ENCODE measurements at places on chromosomes 2 and 18.

DNA sequence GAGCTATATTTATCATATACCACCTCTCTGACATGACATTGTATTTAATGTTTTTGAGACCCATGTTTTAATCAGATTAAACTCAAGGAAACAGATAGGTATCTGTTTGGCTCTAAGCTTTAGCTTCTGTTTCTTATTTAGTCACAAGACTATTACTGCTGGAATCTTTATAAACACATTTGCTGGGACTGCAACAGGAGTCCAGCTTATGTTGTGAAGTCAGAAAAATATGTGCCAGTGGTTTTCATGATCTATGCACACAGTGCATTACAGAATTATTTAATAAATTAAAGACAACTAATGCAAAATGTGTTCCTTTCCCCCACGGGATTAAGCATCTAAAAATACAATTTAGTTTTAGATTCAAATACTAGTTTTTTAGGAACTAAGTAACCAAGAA, 338.9 kb downstream of the ZEB2 start:
- no peak for DNase-seq

DNA sequence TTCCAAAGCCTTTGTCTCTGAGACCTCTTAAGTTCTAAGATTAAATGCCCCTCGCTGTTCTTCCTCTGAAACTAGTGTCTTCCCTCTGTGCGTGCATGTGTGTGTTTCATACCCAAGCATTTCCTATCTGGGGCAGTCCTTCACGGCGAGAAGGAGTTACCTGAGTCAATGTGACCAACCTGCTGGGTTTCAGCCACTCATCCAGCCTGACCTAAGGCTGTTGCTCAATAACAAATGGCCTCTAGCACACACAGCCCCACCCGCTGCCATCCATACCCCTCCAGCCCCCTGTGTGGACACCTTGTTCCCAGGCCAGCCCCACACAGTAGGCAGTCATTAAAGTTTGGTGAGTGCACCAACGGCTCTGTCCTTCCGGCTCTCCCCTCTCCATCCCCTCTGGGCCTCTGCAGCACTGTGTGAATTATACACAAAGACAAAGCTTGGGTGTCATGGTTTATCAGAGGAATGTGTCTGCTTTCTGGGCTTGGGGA, 53.8 kb upstream of the FOSL2 start:
- no peak for DNase-seq

DNA sequence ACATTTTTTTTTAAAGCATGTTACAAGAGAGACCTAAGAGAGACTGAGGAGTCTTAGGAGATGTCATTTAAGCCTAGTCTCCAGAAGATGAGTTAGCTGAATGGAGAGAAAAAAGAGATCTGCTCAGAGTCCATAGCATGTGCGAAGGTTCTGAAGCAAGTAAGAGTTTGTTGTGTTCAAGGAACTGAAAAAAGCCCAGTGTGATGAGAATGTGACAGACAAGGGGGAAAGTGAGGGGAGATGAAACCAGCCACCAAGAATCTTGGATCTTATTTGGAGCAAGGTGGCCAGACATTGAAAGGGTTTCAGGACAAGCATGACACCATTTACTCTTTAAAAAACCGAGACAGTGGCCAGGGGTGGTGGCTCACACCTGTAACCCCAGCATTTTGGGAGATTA, 5.2 kb upstream of the MOB1A start:
- DNase-seq: no peak

DNA sequence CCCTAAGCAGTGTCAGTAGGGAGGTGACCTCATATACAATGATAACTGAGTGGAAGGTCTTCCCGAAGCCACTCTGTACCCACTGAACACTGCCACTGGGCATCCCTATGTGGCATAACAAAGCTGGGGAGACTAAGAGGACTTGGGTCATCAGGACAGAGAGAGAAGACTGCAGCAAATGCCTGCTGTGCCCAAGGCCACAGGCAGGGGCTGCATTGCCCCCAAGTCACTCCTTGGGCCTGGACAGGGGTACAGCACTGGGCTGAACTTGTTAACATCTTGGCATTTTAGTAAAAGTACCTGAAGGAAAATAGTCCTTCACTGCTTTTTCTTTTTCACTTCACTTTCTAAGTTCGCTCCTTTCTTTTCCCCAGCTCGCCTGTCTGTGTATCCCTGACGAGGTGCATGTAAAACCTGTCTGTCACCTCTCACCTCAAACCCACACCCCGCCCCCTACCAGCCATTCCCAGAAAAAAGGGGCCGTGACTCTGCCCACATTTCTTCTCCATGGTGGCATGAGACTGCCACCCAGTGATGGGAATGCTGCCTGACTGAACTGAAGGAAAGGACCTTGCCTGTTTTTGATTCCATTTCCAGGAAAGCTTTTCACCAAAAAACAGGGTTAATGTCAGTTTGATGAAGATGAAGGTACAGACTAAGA, 62.9 kb downstream of the MTHFD2 start:
- DNase-seq: no peak

DNA sequence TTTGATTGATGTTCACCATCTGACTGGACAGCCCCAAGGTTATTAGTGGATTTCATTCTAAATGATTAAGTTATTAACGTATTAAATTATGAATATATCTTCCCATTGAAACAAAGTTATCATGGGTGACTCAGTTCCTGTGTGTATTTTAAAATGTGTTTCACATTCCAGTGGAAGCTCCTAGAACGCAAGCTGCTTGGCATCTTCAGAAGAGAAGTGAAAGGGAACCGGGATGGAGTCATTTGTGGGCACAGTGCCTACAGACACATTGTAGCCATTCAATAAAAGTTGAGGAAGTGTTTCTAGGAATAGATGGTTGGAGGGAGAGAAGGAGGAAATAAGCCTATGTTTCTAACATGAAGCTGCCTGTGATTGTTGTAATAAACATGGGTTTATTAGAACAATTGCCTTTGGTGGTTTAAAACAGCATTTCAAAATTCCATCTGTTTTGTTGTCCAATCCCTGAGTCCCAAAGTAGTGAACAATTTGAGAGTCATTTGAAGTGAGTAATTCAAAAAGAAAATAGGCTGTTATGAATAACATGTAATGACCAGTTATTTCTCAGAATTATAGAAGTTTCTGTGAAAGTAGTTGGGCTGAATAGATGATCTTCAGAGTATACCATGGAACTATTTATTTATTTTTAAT, 143.5 kb downstream of the PKP4 start:
- no peak for DNase-seq

GRCh38 chr2:188327518-188328213, 36.0 kb downstream of the GULP1 start:
- DNase-seq: no peak

DNA sequence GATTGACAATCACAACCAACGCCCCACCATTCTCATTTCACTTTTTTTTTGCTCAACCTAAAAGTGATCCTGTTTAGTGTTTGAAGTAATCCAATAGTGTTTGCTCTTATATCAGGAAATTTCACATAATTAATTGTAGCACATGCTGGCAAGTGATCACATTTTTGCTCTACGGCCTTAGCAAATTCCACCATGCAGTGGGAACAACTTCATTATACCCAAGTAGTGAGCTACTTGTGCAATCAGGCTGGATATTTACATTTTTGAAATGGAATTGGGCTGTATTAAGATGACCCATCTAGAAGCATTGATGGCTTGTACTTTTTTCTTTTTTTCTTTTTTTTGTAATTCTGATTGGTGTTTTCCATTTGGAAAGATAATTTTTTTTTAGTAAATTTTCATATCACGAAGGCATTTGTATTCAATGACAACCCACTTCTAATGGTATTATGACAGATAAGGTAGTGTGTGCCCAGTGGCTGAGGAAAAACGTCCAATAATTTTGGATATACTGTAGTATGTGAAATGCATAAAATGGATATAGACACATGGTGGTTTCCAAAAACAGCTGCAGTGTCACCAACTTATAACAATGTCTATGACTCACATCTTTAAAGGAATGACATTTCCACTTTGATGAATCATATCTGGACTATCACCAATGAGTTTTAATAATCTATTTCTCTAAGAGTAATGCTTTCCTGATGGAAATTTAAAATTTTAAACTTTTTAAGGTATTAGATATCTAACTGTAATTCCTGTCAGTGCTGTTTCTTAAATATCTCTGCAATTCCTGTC, 130.6 kb downstream of the COL6A3 start:
- DNase-seq: no peak

GRCh38 chr2:148519013-148519412, 125.5 kb upstream of the EPC2 start:
- DNase-seq: no peak

DNA sequence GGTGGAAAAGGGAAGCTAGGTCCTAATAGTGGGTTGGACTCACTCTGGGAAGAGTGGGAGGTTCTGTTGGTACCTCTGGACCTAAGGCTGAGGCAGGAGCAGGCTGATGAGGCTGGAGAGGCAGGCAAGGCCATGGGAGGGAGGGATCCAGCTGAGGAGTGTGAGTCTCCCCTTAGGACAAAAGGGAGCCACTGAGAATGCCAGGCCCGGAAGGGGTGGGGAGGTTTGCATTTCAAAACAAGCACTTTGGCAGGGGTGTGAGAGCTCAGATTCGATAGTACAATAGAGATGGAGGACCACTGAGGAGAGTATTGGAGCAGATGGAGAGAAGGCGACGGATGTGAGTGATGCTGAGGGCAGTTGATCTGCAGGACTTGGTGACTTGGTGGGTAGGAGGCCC, 132.1 kb upstream of the CAPN13 start:
- no peak for DNase-seq

- no peak for DNase-seq
These were observed 167.1 kb upstream of the TRIB2 start for GRCh38 chr2:12549641-12550040.

DNA sequence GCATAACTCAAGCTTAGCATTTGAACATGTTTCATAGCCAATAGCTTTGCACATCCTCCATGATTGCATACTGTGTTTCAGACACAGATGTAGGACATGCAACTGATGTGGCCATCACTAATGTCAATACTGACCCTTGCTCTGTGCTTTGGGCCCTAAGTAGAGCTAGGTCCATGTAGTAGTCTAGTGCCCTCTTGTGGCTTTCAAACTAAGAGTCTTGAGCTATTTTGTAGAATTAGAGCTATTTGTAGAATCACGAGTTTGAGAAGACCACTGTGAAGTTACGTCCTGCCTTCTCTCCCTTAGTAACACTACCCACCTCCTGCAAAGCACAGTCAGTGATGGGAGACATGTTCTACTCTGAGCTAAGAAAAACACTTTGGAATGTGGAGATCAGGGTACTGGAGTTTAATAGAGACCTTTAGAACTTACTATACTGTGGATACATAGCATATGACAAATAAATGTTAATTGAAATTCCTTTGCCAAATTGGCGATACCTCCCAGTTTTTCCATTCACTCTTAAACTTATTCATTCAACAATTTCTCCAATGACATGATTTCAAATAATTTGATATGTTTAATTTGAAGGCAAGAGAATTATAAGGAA, 306.5 kb upstream of the TNP1 start:
- DNase-seq: no peak

- no peak for DNase-seq
These were observed 101.5 kb downstream of the ALPK2 start for GRCh38 chr18:58527285-58527951.

GRCh38 chr2:48315896-48316194, 214.1 kb upstream of the STON1 start:
- DNase-seq: peak; percentile 57

DNA sequence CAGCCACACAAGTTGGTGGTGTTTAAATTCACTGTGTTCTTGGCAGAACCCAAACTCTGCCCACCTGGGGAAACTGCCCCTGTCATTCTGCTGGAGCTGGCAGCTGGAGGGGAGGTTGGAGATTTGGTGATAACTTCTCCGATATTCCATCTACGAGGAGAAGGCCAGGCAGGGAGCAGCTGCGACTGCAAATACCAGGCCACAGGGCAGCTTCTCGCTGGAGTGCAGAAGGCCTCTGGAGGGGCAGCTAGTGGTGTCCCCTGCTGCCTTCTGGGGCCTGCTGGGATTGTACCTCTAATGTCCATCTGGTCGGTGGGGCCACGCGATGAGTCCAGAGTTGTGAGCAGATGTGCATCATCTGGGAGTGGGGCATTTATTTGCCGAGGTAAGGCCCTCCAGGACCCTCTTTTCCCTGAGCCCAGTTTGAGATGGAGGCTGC, 98.9 kb downstream of the ACKR3 start:
- no peak for DNase-seq

DNA sequence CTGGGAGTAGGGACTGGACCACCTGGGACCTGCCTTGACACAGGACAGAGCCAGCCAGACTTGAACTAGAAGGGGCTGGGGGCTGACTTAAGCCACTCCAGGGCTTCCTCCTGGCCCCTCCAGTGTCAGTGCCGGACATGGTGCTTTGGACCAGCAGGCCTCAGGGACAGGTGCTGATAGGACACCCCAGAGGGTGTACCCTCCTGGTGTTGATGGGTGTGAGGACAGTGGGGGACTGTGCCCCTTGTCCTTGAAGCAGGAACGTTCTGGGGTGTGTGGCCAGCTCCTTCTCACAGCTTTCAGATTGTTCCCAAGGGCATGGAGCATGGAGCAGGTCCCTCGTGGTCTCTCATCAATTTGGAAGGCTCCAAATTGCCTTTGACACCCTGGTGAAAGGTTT, 6.8 kb downstream of the MAL start:
- DNase-seq: no peak

GRCh38 chr2:102999958-103000357, 238.1 kb downstream of the TMEM182 start:
- no peak for DNase-seq

DNA sequence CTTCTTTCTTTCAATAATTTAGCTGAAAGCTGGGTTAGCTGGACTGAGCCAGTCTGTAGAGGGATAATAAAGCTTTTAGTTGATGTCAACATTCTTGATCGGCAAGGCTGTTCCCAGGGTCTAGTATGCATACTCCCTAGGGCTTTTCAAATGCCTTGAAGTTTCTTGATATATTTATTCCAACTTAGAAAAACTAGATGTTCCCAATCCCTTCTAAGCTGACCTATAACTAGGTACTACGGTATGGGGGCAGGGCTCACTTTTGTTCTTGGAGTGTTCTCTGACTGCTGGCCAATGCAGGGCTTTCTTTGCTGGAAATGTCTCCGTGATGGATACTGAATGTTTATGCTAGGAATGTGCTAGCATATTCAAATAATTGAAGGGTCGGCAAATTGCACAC, 258.6 kb upstream of the TANK start:
- no peak for DNase-seq

DNA sequence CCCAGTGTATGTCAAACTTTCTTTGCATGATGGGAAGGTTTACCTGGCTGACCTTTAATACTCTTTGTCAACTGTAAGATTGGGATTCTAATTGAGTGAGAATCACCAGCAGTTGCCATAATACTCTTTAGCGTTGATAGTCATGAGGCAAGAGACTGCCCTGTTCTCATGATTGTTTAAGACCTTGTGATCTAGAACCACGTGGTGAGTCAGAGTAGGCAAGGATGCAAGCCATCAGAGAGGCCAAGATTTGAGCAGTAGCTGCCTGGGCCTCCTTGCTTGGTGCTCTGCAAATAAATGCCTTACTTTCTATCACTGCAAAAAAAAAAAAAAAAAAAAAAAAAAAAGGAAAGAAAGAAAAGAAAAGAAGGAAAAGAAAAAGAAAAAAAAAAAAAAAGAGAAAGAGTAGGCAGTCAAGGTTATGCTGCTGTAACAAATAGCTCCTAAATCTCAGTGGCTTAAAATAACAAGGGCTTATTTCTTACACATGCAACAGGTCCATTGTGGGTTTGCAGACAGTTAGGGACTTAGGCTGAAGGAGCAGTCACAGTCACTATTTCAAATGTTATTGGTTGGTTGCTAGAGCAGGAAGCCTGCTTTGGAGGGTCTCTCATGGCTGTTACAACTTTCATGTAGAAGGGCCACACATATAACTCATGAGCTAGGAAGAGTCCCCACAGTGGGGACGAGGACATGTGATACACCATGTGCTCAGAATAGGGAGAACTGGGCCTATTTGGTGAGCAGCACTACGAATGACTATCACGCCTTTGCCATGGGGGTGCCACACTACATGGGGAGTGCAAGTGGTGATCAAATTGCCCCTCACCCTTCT, 21.7 kb downstream of the IL1R2 start:
- no peak for DNase-seq
